ENCODE measurements at places on chromosomes 4 and X. TPM values are rescaled to one million over a fixed set of nuclear protein-coding genes. Genes with fewer than 3 reads are reported as not detected.

GRCh38 chrX:54357414-54358377 lies at the start of gene WNK3:
Gene WNK3 (minus strand): TSS chrX:54358046.
- no peaks in the 10 kb centered on the region for H3K4me1 ChIP-seq
- DNase-seq = no peak
- H3K36me3 ChIP-seq = no peaks in the 10 kb centered on the region

- H3K36me3 ChIP-seq = no peaks in the 10 kb centered on the region
- H3K27me3 ChIP-seq = no peaks in the 10 kb centered on the region
- H3K27ac ChIP-seq = no peak overlapping the region
- peaks cover 4% of the 10 kb centered on the region for H3K4me1 ChIP-seq
- no peak overlapping the region for H3K4me3 ChIP-seq
Measured at GRCh38 chrX:44253575-44253942, 89.9 kb downstream of the EFHC2 start.

- DNase-seq = no peak
- no peaks in the 10 kb centered on the region for H3K4me1 ChIP-seq
Measured at GRCh38 chr4:170005472-170005871, 20.7 kb downstream of the MFAP3L start.

DNA sequence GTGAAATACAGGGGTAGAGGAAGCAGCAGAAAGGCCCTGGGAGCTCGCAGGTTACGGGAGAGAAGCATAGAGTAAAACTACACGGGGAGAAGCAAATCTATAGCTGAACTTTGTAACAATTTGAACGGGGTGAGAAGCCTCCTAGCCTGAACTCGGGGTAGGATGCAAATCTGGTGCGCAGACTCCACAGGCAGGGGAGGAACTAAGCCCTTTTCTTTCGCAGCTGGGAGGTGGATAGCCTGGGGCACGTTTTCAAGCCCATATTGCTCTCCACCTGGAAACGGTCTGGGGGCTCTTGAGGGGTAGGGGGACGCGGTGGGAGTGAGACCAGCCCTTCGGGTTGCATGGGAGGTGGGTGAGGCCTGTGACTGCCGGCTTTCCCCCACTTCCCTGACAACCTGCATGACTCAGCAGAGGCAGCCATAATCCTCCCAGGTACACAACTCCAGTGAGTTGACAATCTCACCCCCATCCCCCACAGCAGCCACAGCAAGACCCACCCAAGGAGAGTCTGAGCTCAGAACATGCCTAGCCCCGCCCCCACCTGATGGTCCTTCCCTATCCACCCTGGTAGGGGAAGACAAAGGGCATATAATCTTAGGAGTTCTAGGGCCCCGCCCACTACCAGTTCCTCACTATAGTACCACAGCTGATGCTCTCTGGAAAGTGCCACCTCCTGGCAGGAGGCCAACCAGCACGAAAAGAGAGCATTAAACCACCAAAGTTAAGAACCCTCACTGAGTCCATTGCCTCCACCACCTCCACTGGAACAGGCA lies 29.9 kb downstream of the SOWAHB start:
- H3K4me3 ChIP-seq = no peak overlapping the region
- H3K4me1 ChIP-seq = peaks cover 8% of the 10 kb centered on the region
- no peaks in the 10 kb centered on the region for H3K36me3 ChIP-seq

- no peak overlapping the region for H3K27ac ChIP-seq
- no peaks in the 10 kb centered on the region for H3K4me1 ChIP-seq
- no peaks in the 10 kb centered on the region for H3K36me3 ChIP-seq
- DNase-seq = no peak
Measured at GRCh38 chr4:23311983-23312382, 577.9 kb downstream of the PPARGC1A start.

GRCh38 chr4:152176627-152177214 lies 359.2 kb downstream of the FBXW7 start:
- no peaks in the 10 kb centered on the region for H3K4me1 ChIP-seq
- no peaks in the 10 kb centered on the region for H3K36me3 ChIP-seq
- H3K4me3 ChIP-seq = no peak overlapping the region
- no peaks in the 10 kb centered on the region for H3K27me3 ChIP-seq
- no peak overlapping the region for H3K27ac ChIP-seq

- no peaks in the 10 kb centered on the region for H3K36me3 ChIP-seq
- H3K4me3 ChIP-seq = no peak overlapping the region
- no peak for DNase-seq
Measured at GRCh38 chrX:13369256-13370030, 49.6 kb upstream of the ATXN3L start.

DNA sequence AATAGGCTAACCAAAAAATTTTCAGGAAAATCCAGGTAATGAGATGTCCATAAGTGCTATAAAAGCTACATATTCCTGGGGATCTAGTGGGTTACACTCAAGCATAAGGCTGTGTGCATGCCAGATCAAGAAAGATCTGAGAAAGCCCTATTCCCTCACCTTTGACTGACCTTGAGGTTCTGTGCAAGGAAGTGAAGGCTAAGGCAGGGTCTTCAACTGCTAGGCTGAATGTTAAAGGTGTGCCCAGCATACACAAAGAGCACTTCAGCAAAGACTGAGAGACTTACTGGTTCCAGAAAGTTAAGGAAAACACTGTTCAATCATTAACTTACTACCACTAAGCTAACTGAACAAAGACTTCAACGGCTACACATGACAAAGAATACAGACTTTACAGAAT lies 269.7 kb downstream of the GPC3 start:
- DNase-seq = no peak
- no peaks in the 10 kb centered on the region for H3K4me1 ChIP-seq
- H3K36me3 ChIP-seq = no peaks in the 10 kb centered on the region

GRCh38 chr4:61294936-61295335 lies 94.8 kb downstream of the ADGRL3 start:
- no peaks in the 10 kb centered on the region for H3K4me1 ChIP-seq
- no peaks in the 10 kb centered on the region for H3K36me3 ChIP-seq
- H3K27me3 ChIP-seq = no peaks in the 10 kb centered on the region
- DNase-seq = no peak

DNA sequence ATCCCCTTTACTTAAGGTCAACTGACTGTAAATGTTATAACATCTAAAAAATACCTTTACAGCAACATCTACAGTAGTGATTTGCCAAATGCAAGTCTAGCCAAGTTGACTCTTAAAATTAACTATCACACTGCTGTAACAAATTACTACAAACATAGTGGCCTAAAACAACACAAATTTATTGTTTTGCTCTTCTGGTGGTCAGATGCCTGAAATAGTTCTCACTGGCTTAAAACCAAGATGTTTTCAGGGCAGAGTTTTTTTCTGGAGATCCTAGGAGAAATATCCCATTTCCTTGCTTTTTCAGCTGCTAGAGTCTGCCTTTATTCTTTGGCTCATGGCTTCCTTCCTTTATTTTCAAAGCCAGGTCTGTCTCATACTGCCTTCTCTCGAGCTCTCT lies 120.5 kb downstream of the ADGRL3 start:
- no peaks in the 10 kb centered on the region for H3K4me1 ChIP-seq
- H3K4me3 ChIP-seq = no peak overlapping the region
- no peaks in the 10 kb centered on the region for H3K27me3 ChIP-seq
- no peak for DNase-seq
- H3K27ac ChIP-seq = no peak overlapping the region

GRCh38 chr4:38101563-38101962 lies 141.4 kb downstream of the PTTG2 start:
- DNase-seq = no peak
- H3K27ac ChIP-seq = no peak overlapping the region
- no peak overlapping the region for H3K4me3 ChIP-seq
- no peaks in the 10 kb centered on the region for H3K4me1 ChIP-seq
- H3K36me3 ChIP-seq = no peaks in the 10 kb centered on the region

GRCh38 chrX:71475785-71476540 lies 56.9 kb upstream of the OGT start:
- no peaks in the 10 kb centered on the region for H3K36me3 ChIP-seq
- no peaks in the 10 kb centered on the region for H3K4me1 ChIP-seq
- no peak overlapping the region for H3K27ac ChIP-seq
- H3K4me3 ChIP-seq = no peak overlapping the region

- no peak overlapping the region for H3K27ac ChIP-seq
- no peaks in the 10 kb centered on the region for H3K27me3 ChIP-seq
- H3K36me3 ChIP-seq = no peaks in the 10 kb centered on the region
- H3K4me1 ChIP-seq = no peaks in the 10 kb centered on the region
- H3K4me3 ChIP-seq = no peak overlapping the region
Measured at GRCh38 chr4:150005537-150005936, 72.7 kb upstream of the DCLK2 start.

- H3K27ac ChIP-seq = no peak overlapping the region
- H3K27me3 ChIP-seq = no peaks in the 10 kb centered on the region
- H3K4me1 ChIP-seq = no peaks in the 10 kb centered on the region
Measured at GRCh38 chr4:76539979-76540378, 105.0 kb downstream of the SHROOM3 start.

DNA sequence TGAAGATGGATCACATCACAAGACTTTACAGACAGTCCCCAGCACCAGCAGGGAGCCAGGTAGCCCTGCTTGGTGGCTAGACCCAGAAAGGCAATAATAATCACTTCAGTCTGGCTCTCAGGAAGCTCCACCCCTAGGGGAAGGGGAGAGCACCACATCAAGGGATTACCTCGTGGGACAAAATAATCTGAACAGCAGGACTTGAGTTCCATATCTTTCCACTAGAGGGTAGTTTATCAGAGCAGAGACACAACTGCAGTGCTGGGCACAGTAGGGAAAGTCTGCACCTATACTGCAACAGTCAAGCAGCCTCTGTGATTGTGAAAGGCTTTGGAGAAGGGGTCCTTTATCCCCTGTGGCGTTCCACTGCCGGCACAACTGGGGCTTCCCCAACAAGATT lies 547.0 kb upstream of the POU3F4 start:
- peak; percentile 23 for DNase-seq
- no peak overlapping the region for H3K4me3 ChIP-seq
- H3K36me3 ChIP-seq = no peaks in the 10 kb centered on the region
- H3K27me3 ChIP-seq = no peaks in the 10 kb centered on the region

- DNase-seq = no peak
- H3K27ac ChIP-seq = no peak overlapping the region
- no peaks in the 10 kb centered on the region for H3K36me3 ChIP-seq
- H3K4me3 ChIP-seq = no peak overlapping the region
- no peaks in the 10 kb centered on the region for H3K4me1 ChIP-seq
Measured at GRCh38 chrX:77528034-77528433, 80.8 kb downstream of the FGF16 start.

DNA sequence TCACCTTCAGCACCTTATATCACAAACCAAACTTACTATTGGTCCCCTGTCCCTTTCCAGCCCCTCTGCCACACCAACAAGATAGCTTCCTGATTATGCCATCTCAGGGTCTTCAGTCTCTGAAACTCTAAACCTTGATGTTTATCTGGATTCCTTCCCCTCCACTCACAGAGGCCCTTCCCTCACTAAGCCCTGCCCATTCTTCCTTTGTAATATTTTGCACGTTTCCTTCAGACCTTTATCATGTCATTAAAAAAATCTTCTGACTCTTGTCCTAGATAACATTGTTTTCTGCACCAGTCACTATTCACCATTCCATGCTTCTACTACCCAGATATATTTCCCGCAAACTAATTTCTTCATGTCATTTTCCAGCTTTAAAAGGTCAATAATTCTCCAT lies 17.7 kb upstream of the CEP135 start:
- no peaks in the 10 kb centered on the region for H3K4me1 ChIP-seq
- no peak for DNase-seq

GRCh38 chrX:1593286-1594271 lies 2.2 kb downstream of the AKAP17A start:
- peaks cover 6% of the 10 kb centered on the region for H3K4me1 ChIP-seq
- H3K27me3 ChIP-seq = no peaks in the 10 kb centered on the region
- peaks cover 11% of the 10 kb centered on the region for H3K36me3 ChIP-seq
- DNase-seq = no peak
- H3K27ac ChIP-seq = no peak overlapping the region
- H3K4me3 ChIP-seq = peak overlapping the region; percentile 86

DNA sequence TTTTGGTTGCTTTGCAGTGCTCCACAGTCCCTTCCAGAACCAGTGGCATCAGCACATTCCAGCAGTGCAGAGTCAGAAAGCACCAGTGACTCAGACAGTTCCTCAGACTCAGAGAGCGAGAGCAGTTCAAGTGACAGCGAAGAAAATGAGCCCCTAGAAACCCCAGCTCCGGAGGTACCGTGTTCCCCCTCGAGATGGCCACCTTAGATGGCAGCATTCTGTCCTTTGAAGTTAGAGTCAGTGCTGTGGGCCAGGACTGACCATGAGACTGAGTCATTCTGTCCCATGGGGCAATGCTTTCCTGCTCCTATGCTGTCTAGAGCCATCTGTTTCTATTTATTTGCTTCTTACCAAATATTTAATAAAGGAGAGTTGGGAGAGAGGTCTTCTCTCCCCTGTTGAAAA lies 112.3 kb downstream of the KLHL8 start:
- no peaks in the 10 kb centered on the region for H3K27me3 ChIP-seq
- H3K27ac ChIP-seq = peak overlapping the region; percentile 40
- peaks cover 45% of the 10 kb centered on the region for H3K4me1 ChIP-seq
- H3K36me3 ChIP-seq = no peaks in the 10 kb centered on the region

DNA sequence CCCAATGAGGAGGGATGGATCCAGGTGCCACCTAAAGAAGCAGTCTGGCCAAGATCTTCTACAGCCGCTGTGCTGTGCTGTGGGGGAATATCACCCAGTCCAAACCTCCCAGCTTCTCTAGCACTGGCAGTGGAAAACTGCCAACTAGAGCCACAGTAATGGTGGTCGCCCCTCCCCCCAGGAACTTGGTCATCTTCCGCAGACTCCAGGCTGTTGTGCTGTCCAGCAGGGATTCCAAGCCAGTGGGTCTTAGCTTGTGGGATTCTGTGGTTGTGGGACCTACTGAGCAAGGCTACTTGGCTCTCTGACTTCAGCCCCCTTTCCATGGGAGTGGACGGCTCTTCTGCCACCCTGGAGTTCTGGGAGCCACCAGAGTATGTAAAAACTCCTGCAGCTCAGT lies 18.2 kb downstream of the GPRASP1 start:
- H3K4me1 ChIP-seq = no peaks in the 10 kb centered on the region
- no peaks in the 10 kb centered on the region for H3K36me3 ChIP-seq
- H3K27me3 ChIP-seq = no peaks in the 10 kb centered on the region

DNA sequence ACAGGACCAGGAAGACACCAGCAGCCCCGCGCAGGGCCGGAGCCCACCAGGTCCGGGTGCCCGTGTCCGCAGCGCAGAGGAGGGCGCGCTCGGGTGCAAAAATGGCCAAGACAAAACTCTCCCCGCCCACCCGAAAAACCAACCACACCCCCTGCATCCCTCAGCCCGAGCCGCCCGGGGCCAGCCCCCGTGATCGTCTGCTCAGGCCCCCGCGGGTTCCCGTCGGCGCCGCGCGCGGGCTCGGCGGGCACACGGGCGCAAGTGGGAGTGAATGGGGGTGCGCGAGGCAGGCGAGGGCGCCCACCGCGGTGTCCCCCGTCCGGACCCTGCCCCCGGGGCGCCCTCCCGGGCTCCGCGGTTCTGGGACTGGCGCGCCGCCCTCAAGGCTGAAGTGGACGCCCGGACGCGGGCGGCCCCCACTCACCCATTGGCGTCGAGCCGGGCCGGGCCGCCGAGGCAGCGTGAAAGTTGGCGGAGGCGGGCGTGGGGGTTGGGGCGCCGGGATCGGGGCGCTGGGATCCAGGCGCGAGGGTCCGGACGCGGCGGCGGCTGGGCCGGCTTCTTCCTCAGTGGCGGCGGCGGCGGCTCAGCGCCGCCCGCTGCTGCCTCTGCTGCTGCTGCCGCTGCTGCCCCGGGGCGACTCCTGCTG lies 393 bp downstream of the SH3KBP1 start:
- H3K4me1 ChIP-seq = peaks cover 48% of the 10 kb centered on the region
- H3K4me3 ChIP-seq = peak overlapping the region; percentile 44
- H3K27ac ChIP-seq = peak overlapping the region; percentile 41
- H3K36me3 ChIP-seq = no peaks in the 10 kb centered on the region

RTL9 gene
- total RNA-seq = 0.10 TPM

HSFX1 gene
- total RNA-seq = 0.44 TPM

TRAM1L1 gene
- not detected for total RNA-seq

HTT-AS gene
- total RNA-seq = not detected

TMEM156 gene
- total RNA-seq = 0.22 TPM

NDUFA1 gene
- total RNA-seq = 92.2 TPM

FRG2 gene
- total RNA-seq = not detected

CPLX1 gene
- total RNA-seq = 14.5 TPM

C4orf46 gene
- total RNA-seq = 16.3 TPM

SOWAHD gene
- 1.1 TPM for total RNA-seq

MID1 gene
- 48.8 TPM for total RNA-seq

Data from HCT116 (cell line).